Activated T-cell treated with anti-CD3 and anti-CD28 coated beads for 1 hour (primary cell): ENCODE measurements at places on chromosomes 11 and 22.

- DNase-seq: no peak
Measured at GRCh38 chr11:122093731-122094275, 22.2 kb downstream of the BLID start.

GRCh38 chr11:43916621-43917020, 25.8 kb upstream of the C11orf96 start:
- no peak for DNase-seq

DNA sequence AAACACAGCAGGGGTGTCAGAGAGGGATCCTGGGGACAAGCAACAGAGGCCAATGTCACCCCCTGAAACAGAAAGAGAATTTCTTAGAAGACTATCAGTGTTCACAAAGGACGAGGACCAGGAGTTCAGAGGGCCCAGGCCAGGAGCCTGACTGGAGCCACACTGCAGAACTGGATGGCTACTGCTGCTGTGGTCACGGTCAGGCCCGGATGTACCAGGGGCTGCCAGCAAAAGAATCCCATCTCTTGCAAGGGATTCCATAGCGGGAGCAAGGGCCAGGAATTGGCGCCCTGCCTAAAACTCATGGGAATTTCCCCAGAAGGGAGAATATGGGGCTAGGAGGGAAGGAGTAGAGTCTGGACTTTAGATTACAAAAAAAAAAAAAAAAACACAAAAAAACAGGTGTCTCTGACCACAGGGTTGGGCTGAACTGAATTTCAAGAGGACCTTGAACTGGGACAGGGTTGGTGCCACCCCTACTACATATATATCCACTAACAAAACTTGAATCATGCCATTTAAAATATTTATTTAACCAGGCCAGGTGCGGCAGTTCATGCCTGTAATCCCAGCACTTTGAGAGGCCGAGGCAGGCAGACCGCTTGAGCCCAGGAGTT, 15.7 kb upstream of the KCTD14 start:
- no peak for DNase-seq

- no peak for DNase-seq
Measured at GRCh38 chr22:25080855-25081254, 118.8 kb upstream of the CRYBB3 start.

DNA sequence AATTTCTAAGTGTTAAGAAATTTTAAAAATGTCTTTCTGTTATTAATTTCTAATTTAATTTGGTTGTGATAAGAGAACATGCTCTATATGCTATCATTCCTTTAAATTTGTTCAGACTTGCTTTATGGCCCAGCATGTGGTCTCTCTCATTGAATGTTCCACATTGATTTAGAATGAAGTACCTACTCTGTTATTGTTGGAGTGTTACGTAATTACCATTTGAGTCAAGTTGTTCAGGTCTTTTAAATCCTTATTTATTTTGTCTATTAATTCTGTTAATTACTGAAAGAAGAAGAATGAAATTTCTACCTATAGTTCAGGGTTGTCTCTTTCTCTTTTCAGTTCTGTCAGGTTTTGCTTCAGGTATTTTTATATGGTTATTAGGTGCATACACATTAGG, 57.0 kb downstream of the PRMT3 start:
- no peak for DNase-seq
